Cortex of kidney (tissue), 1 donor: ENCODE measurements at places on chromosomes 6 and 20.

DNA sequence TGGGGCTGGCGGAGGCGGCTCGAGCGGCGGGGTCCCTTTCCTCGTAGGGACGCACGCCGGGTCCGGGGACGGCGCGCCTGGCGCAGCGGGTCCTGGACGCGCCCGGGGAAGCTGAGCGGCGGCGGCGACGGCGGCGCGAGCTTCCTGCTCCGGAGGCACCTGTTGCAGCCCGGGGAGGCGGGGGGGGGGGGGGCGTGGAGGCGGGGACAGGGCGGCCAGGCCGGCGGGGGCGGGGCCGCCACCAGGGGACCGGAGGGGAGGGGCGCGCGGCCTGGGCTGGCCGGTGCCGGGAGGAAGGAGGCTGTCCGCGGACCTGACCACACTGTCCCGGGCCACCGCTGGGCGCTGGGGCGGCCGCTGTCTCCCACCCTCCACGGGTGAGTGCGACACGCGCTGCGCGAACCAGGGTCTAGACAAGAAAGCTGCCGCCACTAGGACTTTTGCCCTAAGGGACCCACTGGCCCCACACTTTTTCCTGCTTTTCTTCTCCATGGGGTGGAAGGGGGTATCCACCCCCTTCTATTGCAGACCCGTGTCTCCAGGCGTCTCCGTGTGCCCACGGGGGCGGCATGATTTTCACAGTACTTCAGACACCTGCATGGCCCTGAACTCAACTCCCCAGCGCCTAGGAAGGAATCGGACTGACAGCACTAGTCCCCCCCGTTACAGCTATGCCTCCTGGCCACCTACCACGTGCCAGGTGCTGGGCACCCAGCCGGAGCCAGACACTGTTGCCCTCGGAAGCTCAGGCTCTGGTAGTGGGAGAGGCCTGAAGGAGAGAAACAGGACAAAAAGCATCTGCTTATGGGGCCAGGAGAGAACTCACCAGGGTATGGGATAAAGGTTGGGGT lies at the start of gene NFATC2:
Gene NFATC2 (minus strand): TSS at position 149 of the 851 bp plus-strand sequence. CDS start 220 bp downstream, outside the sequence.
- no peak for DNase-seq

DNA sequence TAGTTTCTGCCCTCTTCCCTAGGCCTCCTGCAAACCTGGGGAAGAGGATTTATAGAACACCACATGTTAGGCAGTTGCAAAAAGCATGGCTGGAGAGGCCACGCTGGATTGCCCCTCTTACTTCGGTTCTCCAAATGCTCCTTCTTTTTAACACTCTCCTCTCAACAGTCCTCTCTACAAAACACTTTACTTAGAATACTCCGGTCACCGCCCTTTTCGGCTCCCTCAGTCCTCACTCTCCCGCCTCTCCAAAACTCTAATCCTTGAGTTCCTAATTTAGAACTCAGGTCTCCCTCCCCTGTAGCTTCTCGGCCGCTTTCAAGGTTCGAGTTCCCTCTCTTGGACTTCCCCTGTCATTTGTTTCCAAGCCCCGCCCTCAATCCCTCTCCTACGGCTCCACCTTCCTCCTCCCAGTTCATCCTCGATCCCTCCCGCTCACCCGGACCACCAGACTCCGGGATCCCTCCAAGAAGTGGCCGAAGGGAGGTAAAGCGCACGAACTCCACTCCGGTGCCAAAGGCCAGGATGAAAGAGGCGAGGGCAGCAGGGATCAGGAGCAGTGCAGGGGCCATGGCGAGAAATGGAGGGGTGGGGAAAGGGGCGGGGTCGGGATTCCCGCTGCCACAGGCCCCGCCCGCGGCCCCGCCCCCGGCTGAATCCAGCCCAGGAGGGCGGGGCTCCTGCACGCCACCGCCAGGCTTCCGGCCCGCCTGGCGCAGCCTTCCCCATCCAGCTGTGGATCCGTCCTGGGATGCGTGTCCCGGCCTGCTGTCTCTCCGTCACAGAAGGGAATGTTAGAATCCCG lies at the start of gene NRM:
Gene NRM (minus strand): TSS at position 582 of the 805 bp plus-strand sequence. CDS start 10 bp downstream, at position 572.
- peak; percentile 38 for DNase-seq

DNA sequence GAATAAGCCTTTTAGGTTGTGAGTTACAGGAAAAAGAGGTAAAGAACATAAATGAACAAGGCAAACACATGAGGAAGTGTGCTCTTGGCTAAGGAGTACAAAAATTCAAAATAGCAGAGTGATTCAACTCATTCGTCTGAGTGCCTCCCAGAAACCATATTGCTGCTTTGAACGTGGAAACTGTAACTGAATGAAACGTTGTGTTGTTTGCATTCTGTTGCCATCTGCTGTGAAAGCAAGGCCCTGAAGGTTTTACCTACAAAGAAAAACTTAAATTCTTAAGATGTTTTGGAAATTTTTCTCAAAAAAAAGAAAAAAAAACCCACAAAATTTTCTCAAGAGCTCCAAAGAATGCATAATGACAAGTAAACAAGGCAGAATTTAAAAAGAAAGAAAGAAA lies 375.4 kb upstream of the HS3ST5 start:
- DNase-seq = no peak

DNA sequence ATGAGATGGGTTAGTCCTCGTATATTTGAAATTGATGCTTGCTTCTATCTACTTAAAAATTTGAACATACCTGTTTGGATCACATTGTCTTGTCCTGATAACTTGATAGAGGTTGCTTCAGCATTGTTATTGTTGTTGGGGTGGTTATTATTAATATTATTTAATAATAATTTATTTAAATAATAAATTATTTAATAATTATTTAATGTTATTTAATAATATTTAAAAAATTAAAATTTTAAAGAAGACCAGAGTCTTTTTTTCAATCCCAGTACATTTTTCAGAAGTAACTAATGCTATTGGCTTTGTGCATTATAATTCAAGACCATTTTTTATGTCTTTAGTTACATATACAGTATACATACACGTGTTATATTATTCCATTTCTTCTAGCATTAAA lies 116.6 kb upstream of the DUSP22 start:
- DNase-seq = no peak

- no peak for DNase-seq
Observed at GRCh38 chr6:163640641-163641040, 226.1 kb downstream of the QKI start.

DNA sequence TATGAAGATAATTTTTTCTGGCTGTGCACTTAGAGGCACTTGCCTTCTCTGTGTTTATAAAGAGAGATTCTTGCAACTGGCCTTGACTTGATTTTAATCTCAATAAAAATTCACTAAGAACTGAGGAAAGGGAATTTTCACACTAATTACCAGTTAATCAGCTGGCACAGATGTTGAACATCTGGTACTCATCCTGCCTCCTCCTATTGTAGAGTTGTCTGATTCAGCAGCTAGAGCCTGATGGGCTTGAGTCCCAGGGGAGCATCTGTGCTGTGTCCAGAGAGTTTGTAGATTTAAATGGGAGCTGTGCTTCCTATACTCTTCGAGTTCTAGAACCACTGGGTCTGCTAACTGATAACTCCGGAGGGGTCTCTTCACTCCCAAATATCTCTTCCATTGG lies 284.4 kb upstream of the RNF24 start:
- no peak for DNase-seq

DNA sequence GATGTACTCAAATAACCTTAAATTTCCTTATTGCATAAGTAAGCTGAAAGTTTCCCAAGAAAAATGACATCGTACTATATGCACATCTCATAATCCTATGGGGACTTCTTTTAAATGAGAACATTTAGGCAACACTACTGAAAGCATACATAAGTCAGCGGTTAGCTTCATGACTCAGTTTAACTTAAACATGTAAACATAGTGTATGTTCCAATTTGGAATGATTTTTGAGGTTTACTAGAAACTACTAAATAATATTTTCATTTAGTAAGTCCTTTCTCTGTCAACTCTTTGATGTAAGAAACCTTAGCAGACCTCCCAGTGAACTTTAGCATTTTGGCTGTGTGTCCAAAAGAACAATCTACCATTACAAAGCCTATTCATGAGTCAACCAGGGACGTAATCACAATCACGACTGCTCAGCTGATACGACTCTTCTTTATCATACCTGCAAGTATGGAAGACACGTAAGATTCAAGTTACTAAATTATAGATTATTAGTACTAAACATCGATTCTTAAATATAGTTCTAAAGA lies 19.3 kb downstream of the HIVEP2 start:
- no peak for DNase-seq

GRCh38 chr6:148064406-148065134 lies 278.1 kb upstream of the SASH1 start:
- no peak for DNase-seq

GRCh38 chr6:162211022-162211421 lies 516.5 kb downstream of the PRKN start:
- no peak for DNase-seq
